ENCODE measurements at places on chromosomes 1 and 21.

- no peak for DNase-seq
Observed at GRCh38 chr1:155218854-155219591, 10.5 kb downstream of the MTX1 start.

GRCh38 chr1:165281207-165281901 is 75.2 kb downstream of the LMX1A start:
- no peak for DNase-seq

- peak; percentile 2 for DNase-seq
Observed at GRCh38 chr1:173149887-173150286, 57.2 kb downstream of the TNFSF4 start.

GRCh38 chr1:119506941-119507340 is at the start of gene HSD3B1:
Gene HSD3B1, plus strand, starts transcription at chr1:119507210. Its CDS starts 267 bp downstream, at chr1:119507477.
- no peak for DNase-seq

GRCh38 chr1:153799566-153800465 is 24.6 kb downstream of the SLC27A3 start:
- no peak for DNase-seq

Measured in stimulated activated CD4-positive, alpha-beta T cell treated with anti-CD3 and anti-CD28 coated beads, Interleukin-1b, Interleukin-23, amount 100 ng/mL, for 48 hours (primary cell).